B cell (primary cell): ENCODE measurements at places on chromosomes 16 and 17.

- DNase-seq, result no peak
Measured at GRCh38 chr16:90072442-90073105, 4.6 kb downstream of the PRDM7 start.

GRCh38 chr17:31688701-31689100 lies 170.3 kb downstream of the COPRS start:
- DNase-seq, result no peak

- DNase-seq, result peak; percentile 6
Measured at GRCh38 chr17:61221181-61221580, 178.5 kb upstream of the TBX2 start.

DNA sequence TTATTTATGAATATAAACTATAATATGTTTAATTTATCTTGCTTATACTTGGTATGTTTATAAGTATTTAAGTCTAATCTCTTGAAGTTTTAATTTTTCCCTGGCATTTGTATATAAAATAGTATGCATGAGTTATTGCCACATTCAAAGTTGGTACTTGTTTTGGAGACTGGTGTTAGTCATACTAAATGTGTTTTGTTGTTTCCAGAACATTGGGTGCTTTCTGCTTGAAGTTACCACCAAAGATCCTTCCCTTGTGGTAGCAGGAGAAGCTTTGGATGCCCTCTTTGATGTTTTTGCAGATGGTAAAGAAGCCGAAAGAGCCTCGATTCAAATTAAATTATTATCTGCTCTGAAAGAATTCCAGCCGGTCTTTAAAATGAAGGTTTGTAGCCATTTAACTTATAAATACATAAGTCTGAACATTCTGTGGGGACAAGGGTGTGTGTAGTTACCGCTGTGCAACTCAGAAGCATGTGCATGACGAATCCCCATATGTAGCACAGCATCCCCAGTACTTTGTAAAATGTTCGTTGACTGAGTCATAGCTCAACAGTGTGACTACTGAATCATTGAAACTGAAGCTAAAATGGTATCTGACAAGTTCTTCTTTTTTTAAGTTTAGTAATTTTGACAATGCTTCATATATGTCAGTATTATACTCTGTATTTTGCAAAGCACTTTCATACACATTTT lies 36.4 kb downstream of the HEATR3 start:
- no peak for DNase-seq

DNA sequence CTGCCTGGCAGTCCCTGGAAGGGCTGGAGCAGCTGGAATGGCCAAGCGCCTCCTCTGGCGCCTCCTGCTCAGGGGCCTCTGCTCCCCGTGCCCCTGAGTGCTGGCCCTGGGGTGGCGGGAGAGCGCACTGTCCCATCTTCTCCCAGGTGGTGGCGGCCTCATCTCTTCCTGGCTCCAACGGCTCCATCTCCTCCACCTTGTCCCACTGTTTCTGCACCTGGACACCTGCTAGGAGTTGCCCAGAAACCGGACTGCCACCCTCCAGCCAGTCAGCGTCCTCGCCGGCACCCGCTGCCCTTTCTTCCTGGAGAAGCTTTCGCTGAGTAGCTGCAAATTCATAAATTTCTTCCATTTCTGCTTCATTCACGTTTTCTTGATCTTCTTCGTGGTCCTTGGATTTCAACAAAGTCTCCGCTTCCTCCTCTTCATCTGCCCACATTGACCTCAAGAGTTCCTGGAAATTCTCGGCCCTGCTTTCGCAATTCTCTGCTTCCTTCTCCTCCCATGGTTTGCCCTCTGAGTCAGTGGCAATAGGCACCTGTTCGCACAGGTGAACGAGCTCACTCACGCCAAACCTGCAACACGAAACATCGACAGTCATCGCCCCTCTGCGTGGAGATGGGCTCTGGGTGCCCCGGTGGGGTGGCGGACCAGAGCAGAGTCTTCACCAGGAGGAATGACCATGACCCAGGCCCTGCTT lies 13.7 kb upstream of the NLRC3 start:
- DNase-seq, result no peak

- DNase-seq, result no peak
Measured at GRCh38 chr16:22621586-22622155, 111.0 kb downstream of the NPIPB5 start.

GRCh38 chr16:75482434-75483205 lies 12.6 kb downstream of the CHST6 start:
- DNase-seq, result no peak

DNA sequence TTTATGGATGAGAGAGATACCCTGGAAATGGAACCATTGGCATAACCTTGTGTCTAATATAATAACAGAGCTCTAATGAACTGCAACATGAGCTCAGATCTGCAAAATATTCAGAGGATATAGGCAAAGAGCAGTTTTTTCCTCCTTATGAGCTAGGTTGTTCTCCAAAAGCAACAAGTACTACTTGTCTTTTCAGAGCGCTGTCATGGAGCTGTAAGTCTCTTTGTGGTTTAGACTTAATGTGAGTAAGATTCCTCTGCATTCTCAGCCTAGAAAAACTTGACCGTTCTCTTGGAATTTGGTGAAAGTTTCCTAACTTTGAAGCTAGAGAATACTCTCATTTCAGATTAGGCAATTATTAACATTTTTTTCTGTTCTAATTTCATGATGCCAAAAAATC lies 85.2 kb downstream of the FTO start:
- DNase-seq, result no peak

DNA sequence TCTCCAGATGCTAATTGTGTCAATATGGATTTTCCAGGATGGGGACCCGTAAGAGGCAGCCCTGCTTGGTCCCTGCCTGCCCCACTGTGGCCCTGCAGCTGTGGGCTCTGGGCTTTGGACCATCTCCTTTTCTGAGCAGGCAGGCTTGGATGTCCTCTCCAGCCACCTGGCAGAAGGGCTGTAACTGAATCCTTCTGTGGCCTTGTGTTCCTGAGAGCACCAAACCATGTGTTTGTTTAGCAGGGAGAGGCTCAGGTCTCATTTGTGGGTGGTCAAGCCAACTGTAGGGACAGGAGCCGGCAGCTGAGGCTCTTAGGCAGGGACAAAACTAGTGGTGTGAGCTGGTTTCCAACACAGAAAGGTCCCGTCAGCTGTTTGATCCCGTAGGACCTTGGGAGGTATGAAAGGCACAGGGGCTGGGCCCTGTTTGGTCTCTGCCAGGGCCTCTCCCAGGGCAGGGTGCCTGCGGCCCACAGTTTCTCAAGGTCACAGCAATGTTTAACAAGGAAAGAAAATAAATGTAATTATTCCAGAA lies 18.5 kb downstream of the SEC14L5 start:
- no peak for DNase-seq

- DNase-seq, result no peak
Measured at GRCh38 chr16:49201118-49201517, 80.5 kb downstream of the CBLN1 start.

- no peak for DNase-seq
Measured at GRCh38 chr17:48530208-48530886, 464 bp downstream of the HOXB1 start.

DNA sequence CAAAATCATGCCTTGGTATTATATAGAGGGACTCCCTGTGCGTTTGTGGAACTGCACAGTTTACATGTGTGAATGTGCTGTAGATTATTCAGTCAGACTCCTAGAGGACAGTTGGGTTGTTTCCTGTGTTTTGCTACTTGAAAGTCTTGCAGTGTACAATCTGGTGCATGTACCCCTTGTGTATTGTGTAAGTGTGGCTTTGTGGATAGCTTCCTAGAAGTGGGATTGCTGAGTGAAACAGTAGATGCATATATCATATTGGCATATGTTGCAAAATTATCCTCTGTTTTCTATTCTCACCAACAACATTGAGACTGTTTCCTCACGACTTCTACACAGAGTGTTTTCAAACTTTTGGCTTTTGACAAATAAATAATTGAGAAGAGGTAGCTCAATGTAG lies 263.7 kb downstream of the MAP2K6 start:
- DNase-seq, result no peak

DNA sequence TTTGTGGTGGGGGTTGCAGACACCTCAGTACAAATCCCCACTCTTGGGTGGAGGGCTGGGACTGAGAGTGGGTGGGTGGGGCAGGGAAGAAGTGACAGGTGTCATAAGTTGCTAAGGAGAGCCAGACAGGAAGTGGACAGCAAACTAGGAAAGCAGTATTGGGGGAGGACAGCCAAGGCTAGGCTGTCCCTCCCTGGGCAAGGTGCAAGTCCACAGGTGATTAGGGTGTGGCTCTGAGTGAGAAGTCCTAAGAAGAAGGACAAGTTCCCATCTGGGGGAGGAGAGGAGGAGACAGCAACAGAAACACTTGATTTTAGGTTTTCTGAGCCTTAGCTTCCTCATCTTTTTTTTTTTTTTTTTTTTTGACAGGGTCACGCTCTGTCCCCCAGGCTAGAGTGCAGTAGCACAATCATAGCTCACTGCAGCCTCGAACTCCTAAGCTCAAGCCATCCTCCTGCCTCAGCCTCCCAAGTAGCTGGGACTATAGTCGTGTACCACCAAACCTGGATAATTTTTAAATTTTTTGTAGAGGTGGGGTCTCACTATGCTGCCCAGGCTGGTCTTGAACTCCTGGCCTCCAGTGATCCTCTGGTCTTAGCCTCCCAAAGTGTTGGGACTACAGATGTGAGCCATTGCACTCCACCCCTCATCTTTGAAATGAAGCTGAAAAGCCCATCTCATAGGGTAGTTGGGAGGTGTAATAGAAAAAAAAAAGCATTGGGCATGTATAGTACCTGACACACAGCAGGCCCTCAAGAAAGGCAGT lies 2.5 kb downstream of the MAPK3 start:
- DNase-seq, result peak; percentile 21

DNA sequence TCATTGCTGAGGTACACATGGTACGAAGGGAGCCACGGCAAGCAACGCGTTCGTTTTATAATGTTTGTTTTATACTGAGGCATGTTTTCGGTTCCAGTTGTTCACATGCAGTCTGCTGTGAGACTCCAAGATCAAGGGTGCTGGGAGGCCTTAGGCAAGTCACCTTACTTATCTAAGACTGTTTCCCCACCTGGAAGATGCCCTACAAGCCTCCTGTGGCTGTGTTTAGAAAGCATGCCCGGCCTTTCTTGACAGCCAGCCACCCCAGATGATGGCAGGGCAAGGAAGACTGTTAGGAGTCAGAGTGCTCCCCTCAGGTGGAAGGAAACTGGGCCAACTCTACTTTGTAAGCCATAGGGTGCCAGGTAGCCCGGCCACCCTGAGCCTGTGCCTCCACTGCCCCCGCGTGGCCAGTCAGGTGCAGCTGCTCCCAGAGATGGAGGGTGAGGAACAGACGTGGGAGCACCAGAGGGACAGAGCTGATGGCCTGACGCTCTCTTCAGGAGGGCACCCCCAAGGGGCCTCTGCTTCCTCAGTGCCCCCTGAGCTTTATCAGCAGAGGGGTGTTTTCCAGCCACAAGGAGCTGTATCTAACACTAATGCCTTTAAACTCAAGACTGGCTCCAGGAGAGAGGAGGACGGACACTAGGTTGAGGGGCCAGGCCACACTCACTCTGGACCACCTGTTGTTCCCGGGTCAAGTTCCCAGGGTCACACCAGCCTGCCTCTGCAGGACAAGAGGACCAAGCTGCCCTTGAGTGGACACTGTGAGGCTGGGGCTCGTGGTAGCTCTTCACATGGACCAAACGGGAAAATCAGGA lies 5.4 kb downstream of the NAT9 start:
- peak; percentile 78 for DNase-seq
